ENCODE measurements at places on chromosomes 5 and 9. TPM values are rescaled to one million over a fixed set of nuclear protein-coding genes. Genes with fewer than 3 reads are reported as not detected.

RNF44 gene
- 90.8 TPM for total RNA-seq

STPG3 gene
- not detected for total RNA-seq

PCDHB7 gene
- total RNA-seq: not detected

DNA sequence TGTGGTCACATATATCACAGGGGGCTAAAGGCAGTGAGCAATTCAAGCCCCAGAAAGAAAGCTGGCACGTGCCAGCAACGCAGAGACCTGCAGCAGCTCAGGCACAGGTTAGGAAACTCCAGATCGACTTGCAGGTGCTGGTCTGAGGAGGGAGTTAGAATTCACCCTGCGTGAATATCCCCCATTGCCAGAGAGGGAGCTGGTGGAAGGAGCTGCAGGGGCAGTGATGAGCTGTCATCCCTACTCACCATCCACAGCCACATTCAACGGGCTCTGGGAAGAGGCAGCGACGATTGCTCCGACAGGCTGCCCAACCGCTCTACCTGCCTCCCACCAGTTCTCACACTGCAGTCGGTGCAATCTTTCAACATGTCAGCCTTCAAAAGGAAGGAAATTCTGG lies 40.8 kb upstream of the CLK4 start:
- no peaks in the 10 kb centered on the region for H3K36me3 ChIP-seq
- H3K27me3 ChIP-seq: no peaks in the 10 kb centered on the region
- H3K27ac ChIP-seq: no peak overlapping the region
- H3K4me3 ChIP-seq: no peak overlapping the region

GRCh38 chr9:109064963-109065702 lies 51.8 kb upstream of the CTNNAL1 start:
- peak; percentile 56 for DNase-seq
- H3K36me3 ChIP-seq: peaks cover 2% of the 10 kb centered on the region
- peak overlapping the region; percentile 65 for H3K27ac ChIP-seq
- peaks cover 56% of the 10 kb centered on the region for H3K4me1 ChIP-seq

DNA sequence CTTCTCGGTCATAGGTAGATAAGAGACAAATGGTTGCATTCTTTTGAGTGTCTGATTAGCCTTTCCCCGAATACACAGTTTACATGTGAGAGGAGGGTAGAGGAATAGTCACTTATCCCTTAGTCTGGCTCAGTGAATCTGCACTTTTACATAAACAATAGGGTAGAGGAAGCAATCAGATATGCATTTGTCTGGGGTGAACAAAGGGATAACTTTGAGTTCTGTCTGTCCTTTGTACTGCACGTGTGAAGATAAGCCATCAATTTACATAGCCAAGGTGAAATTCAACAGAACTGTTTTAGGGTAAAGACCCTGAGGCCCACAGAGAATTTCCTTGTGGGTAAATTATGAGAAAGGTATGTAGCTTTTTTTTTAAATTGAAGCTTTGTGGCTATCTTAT lies 10.1 kb upstream of the IGFBPL1 start:
- peaks cover 33% of the 10 kb centered on the region for H3K4me1 ChIP-seq
- no peak for DNase-seq
- H3K4me3 ChIP-seq: no peak overlapping the region
- H3K27me3 ChIP-seq: no peaks in the 10 kb centered on the region
- no peaks in the 10 kb centered on the region for H3K36me3 ChIP-seq

- H3K27ac ChIP-seq: no peak overlapping the region
- no peaks in the 10 kb centered on the region for H3K4me1 ChIP-seq
- no peak for DNase-seq
- H3K36me3 ChIP-seq: no peaks in the 10 kb centered on the region
Measured at GRCh38 chr9:114678130-114678529, 3.9 kb downstream of the TEX48 start.

DNA sequence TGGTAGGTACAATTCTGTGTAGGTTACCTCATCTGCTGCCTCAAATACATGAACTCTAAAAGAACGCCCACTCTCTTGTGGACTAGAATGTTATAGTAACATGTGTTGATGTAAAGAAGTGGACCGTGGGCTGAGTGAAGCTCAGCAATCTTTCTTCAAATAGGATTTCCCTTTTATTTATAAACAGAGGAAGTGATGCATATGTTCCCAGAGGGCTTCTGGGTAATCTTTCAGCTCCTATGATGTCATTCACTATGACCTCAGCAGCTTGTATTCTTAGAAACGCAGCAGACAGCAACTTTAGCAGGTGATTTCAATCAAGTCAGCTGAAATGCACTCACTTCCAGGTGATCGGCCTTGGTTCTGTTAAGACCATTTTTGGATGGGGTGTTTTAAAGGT lies 14.4 kb downstream of the F2RL2 start:
- no peaks in the 10 kb centered on the region for H3K27me3 ChIP-seq
- H3K4me3 ChIP-seq: no peak overlapping the region
- no peaks in the 10 kb centered on the region for H3K36me3 ChIP-seq
- H3K4me1 ChIP-seq: no peaks in the 10 kb centered on the region
- no peak for DNase-seq

DNA sequence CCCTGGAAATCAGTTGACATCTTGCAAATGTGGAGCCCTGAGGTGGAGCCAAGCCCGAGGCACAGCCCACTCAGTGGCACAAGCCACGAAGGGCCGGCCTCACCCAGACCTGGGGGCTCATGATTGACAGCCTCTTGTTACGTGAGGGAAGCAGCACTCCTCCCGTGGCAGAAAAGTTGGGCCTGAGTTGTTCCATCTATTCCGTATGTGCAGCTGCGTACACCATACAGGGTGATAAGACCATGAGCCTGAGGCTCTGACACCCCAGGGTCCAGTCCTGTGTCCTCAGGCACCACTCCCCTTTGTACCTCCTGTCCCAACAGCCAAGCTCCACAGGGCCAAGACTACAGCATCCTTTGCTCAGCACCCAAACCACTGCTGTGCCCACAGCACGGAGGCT lies 1.9 kb upstream of the ORM2 start:
- H3K4me3 ChIP-seq: no peak overlapping the region
- H3K27ac ChIP-seq: no peak overlapping the region
- no peaks in the 10 kb centered on the region for H3K27me3 ChIP-seq

DNA sequence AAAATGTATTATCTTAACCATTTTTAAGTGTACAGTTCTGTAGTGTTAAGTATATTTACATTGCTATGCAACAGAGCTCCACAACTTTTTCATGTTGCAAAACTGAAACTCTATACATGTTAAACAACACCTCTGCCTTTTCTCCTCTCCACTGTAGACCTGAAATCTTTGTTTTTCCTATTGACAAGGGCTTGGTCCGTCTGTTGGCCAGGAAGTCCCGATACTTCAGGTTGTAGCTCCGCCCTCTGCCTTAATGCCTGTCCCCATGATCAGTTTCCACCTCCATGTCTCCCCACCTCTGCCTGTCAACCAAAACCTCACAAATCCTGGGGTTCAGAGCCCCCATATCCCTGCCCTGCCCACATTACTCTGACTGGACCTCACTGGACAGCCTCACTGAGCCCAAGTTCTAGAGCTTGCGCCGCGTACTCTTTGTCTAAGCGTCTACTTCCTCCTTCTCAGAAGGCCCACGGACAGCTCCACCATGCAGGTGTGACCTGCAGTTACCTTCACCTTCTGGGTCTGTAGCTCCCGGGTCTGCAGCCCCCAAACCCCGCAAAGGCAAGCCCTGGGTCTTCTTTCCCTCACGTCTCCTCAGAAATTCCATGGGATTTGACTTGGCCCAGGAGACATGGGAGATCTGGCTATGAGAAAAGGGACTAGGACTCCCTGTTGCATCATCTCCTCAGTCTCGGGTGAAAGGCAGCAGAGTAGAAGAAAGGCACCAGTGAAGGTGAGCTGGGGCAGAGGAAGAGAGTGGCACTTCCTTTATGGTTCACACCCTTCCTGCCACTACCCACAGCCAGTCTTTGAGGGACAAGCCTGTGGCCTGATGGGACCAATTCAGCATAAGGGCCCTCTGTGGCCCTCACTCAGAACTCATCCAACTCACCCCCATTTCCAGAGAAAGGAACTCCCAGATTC lies 8.0 kb downstream of the GLIPR2 start:
- no peak overlapping the region for H3K27ac ChIP-seq
- H3K36me3 ChIP-seq: no peaks in the 10 kb centered on the region
- no peaks in the 10 kb centered on the region for H3K27me3 ChIP-seq

- no peak overlapping the region for H3K4me3 ChIP-seq
- H3K36me3 ChIP-seq: no peaks in the 10 kb centered on the region
- H3K27ac ChIP-seq: no peak overlapping the region
Measured at GRCh38 chr5:125112196-125112595, 365.8 kb upstream of the ZNF608 start.
